ENCODE measurements at places on chromosomes 12 and 14.

- DNase-seq, result no peak
Observed at GRCh38 chr12:120093592-120094355, 22.8 kb downstream of the RAB35 start.

GRCh38 chr12:79983492-79983891 lies 48.6 kb upstream of the PPP1R12A start:
- no peak for DNase-seq

GRCh38 chr14:23153851-23154796 lies 29.3 kb downstream of the SLC7A8 start:
- DNase-seq, result no peak

- no peak for DNase-seq
Observed at GRCh38 chr12:127494961-127495915, 771.7 kb upstream of the TMEM132C start.

GRCh38 chr12:71754461-71755145 lies at the start of gene RAB21:
Gene RAB21 (plus strand): TSS chr12:71754863. CDS start chr12:71755130, 267 bp downstream.
- peak; percentile 90 for DNase-seq

GRCh38 chr12:40957417-40957816 lies 230.7 kb upstream of the PDZRN4 start:
- no peak for DNase-seq

GRCh38 chr14:85122690-85123089 lies 407.3 kb upstream of the FLRT2 start:
- DNase-seq, result no peak

DNA sequence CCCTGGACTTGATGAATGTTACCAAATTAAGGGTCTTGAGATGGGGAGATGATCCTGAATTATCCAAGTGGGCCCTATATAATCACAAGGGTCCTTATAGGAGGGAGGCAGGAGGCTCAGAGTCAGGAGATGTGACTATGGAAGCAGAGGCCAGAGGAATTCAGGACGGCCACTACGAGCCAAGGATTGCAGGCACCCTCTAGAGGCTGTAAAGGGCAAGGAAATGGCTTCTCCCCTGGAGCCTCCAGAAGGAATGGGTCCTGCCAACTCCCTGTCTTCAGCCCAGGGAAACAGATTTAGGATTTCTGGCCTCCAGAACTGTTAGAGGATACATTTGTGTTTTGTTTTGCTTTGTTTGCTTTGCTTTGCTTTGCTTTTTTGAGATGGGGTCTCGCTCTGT lies 8.8 kb downstream of the BDKRB1 start:
- no peak for DNase-seq

GRCh38 chr14:105005329-105005928 lies 15.5 kb downstream of the CDCA4 start:
- DNase-seq, result no peak

- DNase-seq, result no peak
Observed at GRCh38 chr14:104135904-104136471, 2.4 kb upstream of the KIF26A start.

GRCh38 chr12:110913119-110914056 lies 7.0 kb downstream of the MYL2 start:
- DNase-seq, result no peak

- no peak for DNase-seq
Observed at GRCh38 chr14:90556012-90556477, 159.2 kb downstream of the CALM1 start.

DNA sequence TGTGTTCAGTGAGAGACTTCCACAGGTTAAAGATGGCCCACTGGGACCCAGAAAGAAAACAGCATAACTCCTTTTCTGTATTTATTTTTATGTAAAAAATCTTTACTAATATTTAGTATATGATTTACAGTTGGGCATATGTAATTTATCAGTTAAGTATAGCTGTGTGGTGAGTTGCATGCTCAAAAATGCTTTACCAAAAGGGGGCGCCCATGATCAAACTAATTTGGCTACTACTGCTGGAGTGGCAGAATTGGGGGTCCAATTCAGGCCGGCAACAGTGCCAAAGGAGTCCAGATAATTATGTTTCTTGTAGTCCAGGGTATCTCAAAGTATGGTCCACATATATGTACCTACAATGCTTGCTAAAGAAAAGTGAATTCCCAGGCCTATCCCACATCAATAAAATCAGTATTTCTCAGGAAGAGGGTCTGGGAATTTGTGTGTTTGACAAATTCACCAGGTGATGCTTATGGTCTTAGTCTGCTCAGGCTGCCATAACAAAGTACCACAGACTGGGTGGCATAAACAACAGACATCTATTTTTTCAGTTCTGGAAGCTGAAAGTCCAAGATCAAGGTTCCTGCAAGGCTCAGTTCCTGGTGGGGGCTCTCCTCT lies 152.0 kb downstream of the KTN1 start:
- DNase-seq, result peak; percentile 20

DNA sequence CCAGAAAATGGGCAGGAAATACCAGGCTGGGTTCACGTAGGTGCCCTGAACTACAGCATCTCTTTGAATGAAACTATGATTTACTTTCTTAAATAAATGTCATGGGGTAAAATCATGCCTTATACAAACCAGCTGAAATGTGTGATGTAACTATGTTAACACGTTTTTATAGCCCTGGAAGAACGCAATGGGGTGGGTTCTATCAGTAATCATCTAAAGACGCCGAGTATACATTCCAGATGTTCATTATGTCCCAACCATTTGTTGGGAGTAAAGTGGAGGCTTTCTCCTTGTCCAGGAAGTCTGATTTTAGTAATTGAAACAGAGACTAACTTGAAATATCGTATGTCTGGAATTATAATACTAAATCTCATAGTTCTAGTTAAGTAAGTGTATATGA lies 16.2 kb upstream of the IGF1 start:
- DNase-seq, result no peak

DNA sequence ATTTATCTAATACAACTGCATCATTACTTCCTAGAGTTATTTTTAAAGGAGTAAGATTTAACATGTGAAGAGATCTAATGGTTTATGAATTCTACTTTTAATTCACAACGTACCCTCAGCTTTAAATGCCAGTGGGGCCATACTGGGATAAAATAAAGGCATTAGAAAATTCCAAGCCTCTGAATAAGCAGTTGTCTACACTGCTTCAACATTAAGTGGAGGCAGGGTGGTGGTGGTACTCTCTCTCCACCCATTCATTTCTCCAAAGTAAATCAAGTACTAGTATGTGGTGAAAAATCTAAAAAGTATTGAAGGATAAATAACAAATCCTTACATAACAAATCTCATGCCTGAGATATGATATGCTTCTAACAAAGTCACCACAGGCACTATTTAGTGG lies 52.4 kb downstream of the FERMT2 start:
- no peak for DNase-seq

GRCh38 chr14:89748004-89748403 lies 206.5 kb downstream of the EFCAB11 start:
- DNase-seq, result no peak

GRCh38 chr12:30925607-30926242 lies 823 bp upstream of the TSPAN11 start:
- no peak for DNase-seq

DNA sequence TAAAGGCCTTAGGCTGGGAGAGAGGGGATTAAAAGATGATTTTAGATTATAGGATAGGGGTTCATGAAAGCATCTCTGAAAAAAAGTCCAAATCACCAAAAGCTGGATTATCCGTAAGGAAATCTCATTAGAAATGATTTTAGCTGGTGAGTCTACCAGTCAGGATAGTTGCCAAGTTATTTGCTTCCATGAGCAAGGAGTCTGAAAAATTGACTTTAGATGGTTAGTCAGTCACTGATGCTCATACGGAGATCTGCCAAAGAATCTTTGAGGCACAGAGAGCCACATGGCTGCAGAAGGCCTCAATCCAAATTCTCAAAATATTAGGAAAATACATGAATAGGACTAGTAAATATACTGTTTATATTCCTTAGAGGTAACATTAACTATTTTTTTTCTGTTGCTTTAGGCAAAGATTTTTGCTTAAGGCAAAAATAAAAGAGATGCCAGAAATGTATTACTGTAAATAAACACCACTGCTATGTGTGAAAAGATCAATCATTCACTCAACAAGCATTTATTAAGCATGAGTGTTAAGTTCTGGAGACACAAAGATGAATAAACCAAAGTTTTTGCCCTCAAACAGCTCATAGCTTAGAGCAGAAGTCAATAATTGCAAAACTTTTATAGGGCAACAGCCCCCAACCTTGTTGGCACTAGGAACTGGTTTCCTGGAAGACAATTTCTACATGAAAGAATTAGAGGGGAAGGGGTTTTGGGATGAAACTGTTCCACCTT lies 105.2 kb downstream of the BBS10 start:
- DNase-seq, result no peak

- DNase-seq, result no peak
Observed at GRCh38 chr14:23172096-23172495, 11.4 kb downstream of the SLC7A8 start.

DNA sequence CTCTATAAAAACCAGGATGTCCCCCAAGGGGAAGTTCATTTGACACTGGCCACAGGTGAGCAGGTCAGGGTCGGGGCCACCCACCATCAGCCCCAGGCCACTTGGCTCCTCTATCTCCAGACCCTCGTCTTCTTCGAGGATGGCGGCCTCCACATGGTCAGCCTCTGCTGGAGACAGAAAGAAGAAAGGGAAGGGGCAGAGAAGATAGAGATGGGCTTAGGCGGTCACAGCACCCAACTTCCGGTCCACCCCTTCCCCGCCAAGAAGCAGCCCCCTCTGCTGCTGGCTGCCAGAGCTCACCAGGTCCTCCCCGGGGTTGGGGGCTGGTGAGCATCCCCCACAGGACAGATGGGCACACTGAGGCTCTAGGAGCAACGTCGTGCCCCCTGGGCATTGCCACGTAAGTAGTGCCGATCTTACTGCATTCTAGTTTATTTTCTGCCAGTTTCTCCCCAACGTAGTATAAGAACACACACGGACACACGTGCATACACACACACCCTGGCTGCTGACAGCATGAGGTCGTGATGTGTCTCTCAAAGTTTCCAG lies 14.2 kb downstream of the BCL11B start:
- no peak for DNase-seq

DNA sequence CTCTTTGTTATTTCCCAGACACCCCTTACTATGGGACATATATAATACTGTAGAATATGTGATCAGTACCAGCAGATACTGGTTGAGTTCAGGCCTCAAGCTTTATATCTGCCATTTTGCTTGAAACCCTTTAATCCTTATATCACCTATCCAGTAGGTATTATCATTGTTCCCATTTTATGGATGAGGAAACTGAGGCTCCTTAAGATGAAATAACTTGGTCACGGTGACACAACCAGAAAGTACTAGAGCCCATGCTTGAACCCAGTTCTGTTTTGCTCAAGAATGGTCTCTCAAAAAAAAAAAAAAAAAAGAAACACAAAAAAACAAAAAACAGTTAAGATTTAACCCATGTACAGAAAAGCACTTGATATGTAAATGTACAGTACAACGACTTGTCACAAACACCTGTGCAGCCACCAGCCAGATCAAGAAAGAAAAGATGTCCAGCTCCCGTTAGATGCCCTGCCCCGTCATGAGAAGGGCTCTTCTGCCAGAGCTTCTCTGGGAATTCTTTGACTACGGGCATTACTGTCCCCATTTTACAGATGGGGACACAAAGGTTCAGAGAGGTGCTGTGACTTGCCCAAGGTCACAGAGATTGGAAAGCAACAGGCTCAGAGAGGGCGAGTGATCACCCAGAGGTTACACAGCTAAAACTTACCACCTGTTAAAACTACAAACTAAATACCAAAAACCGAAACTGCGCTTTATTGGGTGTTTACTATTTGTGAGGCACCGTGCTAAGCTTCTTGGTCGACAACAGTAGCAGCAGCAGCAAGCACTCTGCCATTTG lies 669 bp upstream of the WSCD2 start:
- DNase-seq, result no peak

DNA sequence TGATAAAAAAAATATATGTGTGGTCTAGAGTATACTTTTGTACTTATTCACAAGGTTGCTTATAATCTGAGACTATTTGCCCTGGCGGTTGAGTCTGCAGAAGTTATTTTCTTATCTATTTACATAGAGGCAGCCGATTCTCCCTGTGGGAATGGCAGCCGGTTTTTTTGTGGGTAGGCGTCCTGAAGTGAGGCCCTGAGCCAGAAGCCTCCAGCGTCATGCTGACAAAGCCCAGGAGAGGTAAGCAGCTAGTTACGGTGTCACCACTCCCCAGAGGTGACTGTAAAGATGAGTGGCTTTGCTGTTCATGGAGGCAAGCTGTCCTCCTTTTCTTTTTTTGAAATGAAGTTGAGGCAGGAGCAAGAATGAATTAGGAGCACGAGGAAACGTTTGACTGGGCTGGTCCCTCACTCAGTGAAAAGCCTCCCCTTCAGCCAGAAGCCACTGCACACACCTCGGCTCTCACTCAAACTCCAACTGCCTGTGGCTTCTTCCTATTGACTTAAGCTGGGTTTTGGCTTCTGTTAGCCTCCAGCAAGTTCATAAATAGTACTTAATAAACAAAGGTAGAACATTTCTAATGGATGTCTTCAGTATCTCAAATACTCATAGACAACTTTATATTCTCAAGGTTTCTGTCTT lies 21.5 kb downstream of the PAX9 start:
- no peak for DNase-seq

- no peak for DNase-seq
Observed at GRCh38 chr12:108090107-108090899, 38.8 kb upstream of the WSCD2 start.

DNA sequence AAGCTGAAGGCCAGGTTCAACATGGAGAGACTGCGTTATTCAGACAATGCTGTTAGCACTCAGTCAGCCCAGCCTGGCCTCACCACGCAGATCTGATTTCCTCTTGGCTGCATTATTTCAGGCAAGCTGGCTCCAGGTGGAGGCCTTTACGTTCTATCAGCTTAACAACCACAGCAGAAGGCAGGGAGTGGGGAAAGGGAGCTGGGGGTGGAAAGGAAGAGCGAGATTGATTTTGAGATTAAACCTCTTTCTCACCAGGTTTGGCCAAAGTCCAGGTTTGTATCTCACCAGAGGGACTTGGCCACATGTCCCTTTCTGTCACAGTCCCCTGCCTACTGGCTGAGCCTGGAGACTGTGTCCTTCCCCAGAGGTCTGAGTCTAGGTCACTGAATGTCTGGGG lies 543.7 kb upstream of the TMEM132C start:
- no peak for DNase-seq

GRCh38 chr12:128323145-128323920 lies 56.4 kb downstream of the TMEM132C start:
- DNase-seq, result no peak

DNA sequence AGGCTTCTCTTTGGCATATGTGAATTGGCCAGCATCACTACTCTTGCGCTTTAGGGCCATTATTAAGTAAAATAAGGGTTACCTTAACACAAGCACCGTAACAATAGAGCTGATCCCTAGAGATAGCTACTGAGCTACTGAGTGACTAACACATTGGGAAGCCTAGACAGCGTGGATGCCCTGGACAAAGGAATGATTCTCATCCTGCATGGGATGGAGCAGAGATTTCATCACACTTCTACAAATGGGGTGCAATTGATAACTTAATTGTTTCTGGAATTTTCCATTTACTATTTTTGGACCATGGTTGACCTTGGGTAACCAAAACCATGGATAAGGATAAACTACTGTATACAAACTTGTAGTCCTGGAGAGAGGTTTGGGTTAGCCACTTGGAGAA lies 57.1 kb downstream of the FBXO34 start:
- DNase-seq, result no peak

All from KG1 (cell line).